ENCODE measurements at places on chromosomes 6 and 20. TPM values are rescaled to one million over a fixed set of nuclear protein-coding genes. Genes with fewer than 3 reads are reported as not detected.

Gene DNPH1
- total RNA-seq, result 133 TPM

GRCh38 chr20:13723011-13723410 is 61.7 kb downstream of the ESF1 start:
- no peak for DNase-seq

- DNase-seq, result no peak
Measured at GRCh38 chr6:24374612-24375011, 16.8 kb upstream of the DCDC2 start.

DNA sequence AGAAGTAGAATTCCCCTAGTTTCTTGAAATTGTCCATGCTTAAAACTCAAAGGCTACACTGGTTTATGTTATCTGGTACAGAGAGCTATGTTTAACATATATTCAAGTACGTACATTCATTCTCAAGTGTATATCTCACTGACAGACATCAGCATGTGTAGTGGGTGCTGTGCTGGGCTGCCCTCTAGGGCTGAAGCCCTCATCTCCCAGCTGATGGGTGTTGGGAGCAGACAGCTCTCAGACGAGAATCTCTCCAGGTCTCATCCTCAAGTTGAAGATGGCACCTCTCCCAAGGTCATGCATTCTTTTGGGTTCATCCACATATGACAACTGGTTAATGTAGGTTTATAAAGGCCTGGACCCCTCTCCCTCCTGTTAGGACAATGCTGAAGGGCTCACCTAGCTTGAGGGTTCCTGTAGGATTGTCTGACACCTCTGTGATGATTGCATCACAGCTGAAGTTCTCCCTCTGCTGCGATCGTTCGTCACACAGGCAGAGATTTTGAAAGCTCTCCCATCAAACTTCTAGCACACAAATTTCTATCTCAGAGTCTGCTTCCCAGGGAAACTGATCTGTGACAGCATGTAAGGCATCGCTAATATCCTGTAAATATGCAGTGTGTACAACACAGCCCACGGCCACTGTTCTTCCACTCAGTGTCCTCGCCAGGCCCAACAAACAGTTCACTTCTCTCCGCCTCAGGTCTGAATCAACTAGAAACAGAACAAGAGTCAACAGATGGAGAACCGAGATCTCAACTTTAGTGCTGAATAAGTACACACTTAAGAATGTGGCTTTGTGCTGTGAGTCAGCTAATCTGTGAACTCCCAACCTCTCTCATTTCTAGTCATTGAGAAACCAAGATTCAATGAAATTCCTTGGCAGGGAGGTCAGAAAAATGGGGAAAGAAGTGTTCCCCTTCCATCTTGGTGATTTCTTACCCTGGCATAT is 43.2 kb downstream of the PREP start:
- DNase-seq, result no peak

DNA sequence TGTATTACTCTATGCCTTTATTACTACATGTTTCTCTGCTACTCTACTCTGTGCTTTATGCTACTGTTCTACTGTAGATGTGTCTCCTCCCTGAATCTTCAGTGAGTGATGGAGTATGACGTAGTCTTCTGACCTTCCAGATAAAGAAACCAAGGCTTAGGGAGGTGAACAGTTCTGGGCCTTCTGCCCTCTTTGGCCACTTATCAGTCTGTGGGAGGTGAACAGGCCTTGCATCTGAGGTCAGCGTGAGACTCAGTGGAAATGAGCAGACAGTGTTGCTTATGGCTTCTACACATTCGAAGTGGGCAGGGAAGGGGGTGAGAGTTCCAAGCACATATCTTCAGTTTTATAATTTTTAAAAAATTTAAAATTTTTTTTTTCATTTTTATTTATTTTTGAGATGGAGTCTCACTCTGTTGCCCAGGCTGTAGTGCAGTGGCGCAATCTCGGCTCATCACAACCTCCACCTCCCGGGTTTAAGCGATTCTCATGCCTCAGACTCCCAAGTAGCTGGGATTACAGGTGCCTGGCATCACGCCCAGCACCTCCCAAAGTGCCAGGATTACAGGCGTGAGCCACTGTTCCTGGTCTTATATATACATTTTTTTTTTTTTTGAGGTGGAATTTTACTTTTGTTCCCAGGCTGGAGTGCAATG is 24.2 kb downstream of the MYBL2 start:
- DNase-seq, result no peak

- DNase-seq, result no peak
Measured at GRCh38 chr20:60573003-60573680, 614.9 kb downstream of the CDH26 start.

DNA sequence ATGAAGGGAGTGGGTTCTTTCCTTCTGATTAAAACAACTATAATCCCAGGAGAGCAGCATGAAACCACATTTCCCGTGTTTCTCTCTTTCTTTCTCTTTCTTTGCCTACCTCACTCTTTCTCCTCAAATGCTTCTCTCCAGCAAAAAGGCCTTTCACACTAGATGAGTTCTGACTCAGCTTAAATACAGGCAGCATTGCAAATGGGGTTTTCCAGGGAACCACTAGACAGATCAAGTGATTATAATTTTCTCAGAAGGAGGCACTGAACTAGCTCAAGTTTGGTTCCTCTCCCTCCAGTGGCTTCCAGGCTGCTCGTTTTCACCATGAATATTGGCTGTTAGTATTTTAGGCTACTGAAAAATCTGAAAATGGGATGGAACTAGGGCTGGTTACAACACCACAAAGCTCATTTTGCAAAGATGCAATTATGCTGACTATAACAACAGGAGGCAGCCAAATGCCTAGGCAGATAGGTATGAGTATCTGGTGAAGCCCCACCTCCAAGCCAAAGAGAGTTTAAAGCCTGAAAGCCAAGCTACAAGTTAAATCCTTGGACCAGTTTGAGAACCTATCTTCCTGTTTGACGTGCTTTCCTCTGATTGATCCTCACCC is 260.0 kb downstream of the MMUT start:
- no peak for DNase-seq

- DNase-seq, result no peak
Measured at GRCh38 chr20:50798650-50799049, 3.8 kb downstream of the BCAS4 start.
